ENCODE measurements at places on chromosomes 5 and 9.

- DNase-seq, result no peak
These were observed 217.6 kb downstream of the NFIB start for GRCh38 chr9:14096258-14096922.

DNA sequence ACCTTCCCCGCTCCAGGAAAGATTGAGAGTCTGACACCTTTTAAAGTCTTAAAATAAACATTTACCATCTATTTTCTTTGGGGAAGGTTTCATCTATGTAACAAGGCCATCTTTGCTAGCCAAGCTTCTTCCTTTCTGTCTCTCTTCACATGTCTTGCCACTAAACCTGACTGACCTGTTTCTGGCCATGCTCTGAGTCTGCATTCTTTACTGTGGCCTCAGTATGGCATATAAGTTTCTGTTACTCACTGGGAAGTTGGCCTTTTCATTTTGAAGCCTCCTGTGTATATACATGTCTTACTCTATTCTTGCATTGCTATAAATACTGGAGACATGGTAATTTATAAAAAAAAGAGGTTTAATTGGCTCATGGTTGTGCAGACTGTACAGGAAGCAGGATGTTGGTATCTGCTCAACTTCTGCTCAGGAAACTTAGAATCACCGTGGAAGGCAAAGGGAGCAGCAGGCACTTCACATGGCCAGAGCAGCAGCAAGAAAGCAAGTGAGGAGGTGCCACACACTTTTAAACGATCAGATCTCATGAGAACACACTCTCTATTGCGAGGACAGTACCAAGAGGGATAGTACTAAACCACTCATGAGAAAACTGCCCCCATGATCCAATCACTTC, 48.1 kb downstream of the KCNV2 start:
- DNase-seq, result no peak

GRCh38 chr9:18626046-18626698, 152.2 kb downstream of the ADAMTSL1 start:
- no peak for DNase-seq

- DNase-seq, result no peak
These were observed 60.2 kb upstream of the TRIO start for GRCh38 chr5:14082973-14083372.

- DNase-seq, result no peak
These were observed 14.4 kb downstream of the FAM169A start for GRCh38 chr5:74851684-74852353.
